Spinal cord (tissue), 10 donors: ENCODE measurements at places on chromosomes 7 and 10. TPM values are rescaled to one million over a fixed set of nuclear protein-coding genes. Genes with fewer than 3 reads are reported as not detected.
A peak's percentile ranks its signal among the peaks of the same experiment; 100 is the strongest.

HGF gene
- total RNA-seq, result 12.2 TPM

- no peak for DNase-seq
- no peaks in the 10 kb centered on the region for H3K27me3 ChIP-seq
- H3K4me3 ChIP-seq, result no peak overlapping the region
- H3K36me3 ChIP-seq, result peaks cover 16% of the 10 kb centered on the region
- no peak overlapping the region for H3K27ac ChIP-seq
Measured at GRCh38 chr7:90412458-90413184, 9.4 kb downstream of the CLDN12 start.

DNA sequence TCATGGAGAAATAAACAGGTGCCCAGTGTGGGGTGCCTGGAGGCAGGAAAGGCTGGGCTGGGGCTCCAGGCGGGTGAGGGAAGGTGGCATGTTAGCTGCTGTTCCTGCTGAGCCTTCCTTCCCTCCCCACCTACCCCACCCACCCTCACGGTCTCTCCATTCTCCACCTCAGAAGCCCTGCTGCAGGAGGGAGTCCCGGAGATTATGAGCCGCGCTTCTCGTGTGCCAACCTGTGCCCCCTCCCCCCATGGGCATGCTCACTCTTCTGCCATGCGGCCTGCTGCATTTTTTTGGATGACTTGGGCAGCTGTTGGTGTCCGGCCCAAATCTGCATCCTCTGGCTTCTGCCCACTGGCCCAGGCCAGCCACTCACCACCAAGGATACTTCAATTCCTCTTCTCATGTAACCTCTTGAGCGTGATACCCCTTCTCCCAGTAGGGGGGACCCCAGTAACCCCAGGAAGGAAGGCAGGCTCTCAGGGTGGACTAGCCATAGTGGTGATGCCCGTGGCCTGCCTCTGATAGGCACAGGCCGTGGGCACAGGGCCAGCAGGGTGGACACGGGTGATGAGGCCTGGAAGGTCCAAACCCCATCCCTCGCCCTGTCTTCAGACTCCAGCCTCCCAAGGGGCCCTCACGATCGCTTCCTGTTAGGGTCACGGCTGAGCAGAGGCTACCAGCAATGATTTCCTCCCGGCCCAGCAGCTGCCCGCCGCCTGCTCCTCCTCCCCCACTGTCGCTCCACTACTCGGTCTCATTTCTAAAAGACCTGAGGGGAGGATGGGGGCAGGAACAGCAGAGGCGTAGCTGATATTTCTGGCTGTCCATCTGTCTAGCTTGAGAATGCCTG lies 27.8 kb downstream of the UNC5B start:
- H3K27ac ChIP-seq, result peak overlapping the region; percentile 7
- DNase-seq, result no peak
- H3K4me1 ChIP-seq, result peaks cover 75% of the 10 kb centered on the region
- H3K27me3 ChIP-seq, result no peaks in the 10 kb centered on the region
- H3K36me3 ChIP-seq, result no peaks in the 10 kb centered on the region

DNA sequence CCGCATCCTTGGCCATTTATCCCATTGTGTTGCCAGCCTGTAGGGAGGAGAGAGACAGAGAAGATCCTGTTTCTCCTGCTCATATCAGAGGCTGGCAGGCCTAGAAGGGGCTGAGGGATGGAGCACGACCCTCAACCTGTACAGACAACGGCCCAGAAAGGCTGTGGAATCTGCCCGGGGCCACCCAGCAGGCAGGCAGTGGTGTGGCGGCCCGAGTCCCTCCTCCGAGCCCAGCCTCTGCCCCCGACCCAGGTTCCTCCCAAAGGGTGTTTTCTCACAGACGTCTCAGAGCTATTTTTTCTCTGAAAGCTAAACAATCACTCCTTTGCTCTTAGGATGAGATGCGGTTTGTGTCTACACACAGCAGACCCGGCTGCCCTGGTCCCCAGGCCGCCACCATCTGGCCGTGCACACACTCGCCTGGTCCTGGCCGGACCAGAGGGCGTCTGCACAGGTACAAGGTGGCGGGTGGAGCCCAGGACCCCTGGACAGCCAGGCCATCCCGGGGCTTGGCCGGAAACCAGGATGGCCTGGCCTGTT lies 69.3 kb downstream of the FOXL3 start:
- H3K27ac ChIP-seq, result no peak overlapping the region
- H3K4me3 ChIP-seq, result no peak overlapping the region
- H3K36me3 ChIP-seq, result no peaks in the 10 kb centered on the region

- no peak for DNase-seq
- no peak overlapping the region for H3K4me3 ChIP-seq
- no peak overlapping the region for H3K27ac ChIP-seq
- no peaks in the 10 kb centered on the region for H3K4me1 ChIP-seq
- H3K36me3 ChIP-seq, result peaks cover 3% of the 10 kb centered on the region
Measured at GRCh38 chr7:112752576-112752975, 37.6 kb downstream of the TMEM168 start.

DNA sequence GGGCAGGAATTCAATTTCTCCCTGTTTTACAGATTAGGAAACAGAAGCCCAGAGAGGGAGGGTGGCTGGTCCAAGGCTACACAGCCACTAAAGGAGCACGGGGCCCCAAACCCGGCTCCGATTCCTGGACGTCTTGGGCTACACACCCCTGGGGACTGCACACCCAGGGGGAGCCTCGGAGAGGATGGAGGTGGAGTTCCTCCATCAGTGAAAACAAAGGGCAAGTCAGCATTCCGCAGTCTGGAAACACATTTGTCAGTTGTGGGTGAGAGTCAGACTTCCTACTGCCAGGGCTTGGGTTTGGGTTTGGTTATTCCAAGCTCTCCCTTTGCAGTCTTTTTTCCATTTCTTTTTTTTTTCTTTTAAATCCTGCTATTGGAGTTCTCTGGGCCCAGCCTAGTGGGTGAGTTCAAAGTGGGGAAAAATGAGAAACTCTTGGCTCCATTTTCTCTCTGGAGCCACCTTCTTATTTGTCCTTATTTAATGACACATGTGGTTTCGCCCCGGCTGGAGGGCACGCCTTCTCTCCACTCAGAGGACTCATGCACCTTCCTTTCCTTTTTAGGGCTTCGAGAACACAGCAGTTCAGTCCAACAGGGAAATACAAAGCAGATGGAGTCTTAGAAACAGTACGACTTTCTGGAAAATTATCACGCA lies 59.9 kb upstream of the AQP1 start:
- H3K36me3 ChIP-seq, result peaks cover 32% of the 10 kb centered on the region
- H3K4me1 ChIP-seq, result peaks cover 16% of the 10 kb centered on the region
- DNase-seq, result no peak
- H3K27ac ChIP-seq, result peak overlapping the region; percentile 29
